Activated CD8-positive, alpha-beta memory T cell treated with anti-CD3 and anti-CD28 coated beads for 1 hour (primary cell): ENCODE measurements at places on chromosomes 16 and 17.

GRCh38 chr17:49690256-49690655 is 12.4 kb upstream of the SPOP start:
- no peak for DNase-seq

GRCh38 chr17:56096026-56096810 is 57.1 kb upstream of the ANKFN1 start:
- no peak for DNase-seq

- no peak for DNase-seq
These were observed 19.5 kb downstream of the MINK1 start for GRCh38 chr17:4852567-4853207.

DNA sequence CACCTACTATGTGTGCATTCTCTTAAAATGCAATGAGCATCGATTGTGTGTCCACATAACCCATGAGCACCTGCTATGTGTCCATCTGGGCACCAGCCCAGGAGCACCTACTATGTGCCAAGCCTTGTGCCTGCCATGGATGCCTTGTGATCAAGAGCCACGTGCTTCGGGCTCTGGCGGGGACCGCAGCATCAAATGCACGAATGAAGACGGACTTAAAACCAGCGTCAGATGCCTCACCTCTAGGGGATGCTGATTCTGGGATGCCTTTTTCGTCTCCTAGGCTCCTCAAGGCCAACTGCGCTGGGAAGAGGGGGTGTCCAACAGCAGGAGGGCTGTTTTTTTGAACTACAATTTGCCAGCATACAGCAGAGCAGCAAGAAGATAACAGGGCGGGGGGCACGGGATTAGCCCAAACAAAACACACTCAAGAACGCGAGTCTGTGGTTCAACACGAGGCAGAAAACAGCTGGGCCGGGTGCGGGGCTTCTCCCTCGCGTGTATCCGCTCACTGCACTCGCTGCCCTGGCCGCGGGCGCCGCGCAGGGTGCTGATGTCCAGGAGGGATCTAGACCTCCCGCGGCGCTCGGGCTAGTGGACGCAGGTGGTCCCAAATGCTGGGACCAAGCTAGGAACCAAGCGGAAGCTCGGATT is 1.2 kb upstream of the GLIS2 start:
- no peak for DNase-seq

- DNase-seq, result no peak
These were observed 289.4 kb downstream of the ABCC12 start for GRCh38 chr16:47866423-47866822.

DNA sequence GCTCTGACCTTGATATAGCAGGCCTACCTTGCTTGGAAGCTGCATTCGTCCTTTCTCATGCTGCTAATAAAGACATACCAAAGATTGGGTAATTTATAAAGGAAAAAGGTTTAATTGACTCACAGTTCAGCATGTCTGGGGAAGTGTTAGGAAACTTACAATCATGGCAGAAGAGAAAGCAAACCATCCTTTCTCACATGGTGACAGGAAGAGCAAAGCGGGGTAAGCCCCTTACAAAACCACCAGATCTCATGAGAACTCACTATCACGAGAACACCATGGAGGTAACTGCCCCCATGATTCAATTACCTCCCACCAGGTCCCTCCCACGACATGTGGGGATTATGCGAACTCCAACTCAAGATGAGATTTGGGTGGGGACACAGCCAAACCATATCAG is 6.0 kb upstream of the MAPT start:
- no peak for DNase-seq

DNA sequence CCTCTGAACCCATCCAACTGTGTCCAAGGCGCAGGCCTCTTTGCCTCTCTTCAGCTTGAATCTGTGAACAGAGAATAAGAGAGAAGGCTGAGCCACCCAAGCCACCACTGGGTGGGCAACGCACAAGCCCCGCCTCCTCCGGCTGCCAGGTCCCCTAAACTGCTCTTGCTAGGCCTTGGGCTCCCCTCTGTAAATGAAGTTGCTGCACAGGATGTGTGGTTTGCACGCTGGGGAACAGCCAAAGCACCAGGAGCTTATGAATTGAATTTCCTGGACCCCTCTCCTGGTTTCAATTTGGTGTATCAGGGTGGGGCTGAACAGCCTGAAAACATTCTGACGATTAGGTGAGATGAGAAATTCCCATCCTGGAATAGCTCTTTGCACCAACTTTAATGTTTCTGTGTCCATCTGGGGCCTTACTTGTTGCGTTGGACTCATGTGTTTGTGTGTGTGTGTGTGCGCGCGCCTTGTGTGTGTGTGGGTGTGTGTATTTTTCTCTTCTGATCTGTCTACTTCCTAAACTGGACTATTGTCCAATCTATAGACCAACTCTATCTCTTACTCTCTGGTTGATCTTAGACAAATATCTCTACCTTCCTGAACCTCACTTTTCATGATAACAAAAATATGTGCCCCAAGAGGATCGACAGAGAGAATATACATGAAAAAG is 2.3 kb downstream of the CCL1 start:
- no peak for DNase-seq

DNA sequence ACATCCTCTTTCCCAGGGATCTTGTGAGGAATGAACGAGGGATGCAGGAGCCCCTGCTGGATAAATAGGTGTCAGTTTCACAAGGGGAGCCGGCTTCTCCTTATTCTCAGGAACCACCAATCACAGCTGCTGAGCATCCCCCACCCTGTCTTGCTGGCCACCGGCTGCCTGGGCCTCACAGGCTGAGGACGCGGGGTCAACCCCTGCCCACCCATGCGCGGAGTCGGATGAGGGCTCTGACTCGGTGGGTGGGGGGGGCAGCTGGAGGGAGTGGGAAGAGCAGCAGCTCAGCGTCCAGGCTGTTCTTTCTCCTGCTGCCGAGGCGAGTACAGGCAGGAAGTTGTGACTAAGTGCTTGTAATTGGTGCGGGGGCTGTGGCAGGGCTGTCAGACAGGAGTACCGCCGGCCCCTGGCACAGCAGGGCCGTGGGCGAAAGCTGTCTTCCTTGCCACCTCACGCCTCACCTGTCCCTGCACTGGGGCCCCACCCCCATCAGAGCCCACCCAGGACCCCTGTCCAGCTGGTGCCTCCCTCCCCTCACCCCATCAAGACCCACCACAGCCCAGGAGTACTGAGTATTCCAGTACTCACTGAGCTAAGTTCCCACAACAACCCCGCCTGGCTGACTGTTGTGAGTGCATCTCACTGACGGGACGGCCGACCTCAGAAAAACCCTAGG is 11.0 kb upstream of the DPEP1 start:
- DNase-seq, result peak; percentile 36

- no peak for DNase-seq
These were observed 7.8 kb downstream of the TEX14 start for GRCh38 chr17:58684003-58684402.

DNA sequence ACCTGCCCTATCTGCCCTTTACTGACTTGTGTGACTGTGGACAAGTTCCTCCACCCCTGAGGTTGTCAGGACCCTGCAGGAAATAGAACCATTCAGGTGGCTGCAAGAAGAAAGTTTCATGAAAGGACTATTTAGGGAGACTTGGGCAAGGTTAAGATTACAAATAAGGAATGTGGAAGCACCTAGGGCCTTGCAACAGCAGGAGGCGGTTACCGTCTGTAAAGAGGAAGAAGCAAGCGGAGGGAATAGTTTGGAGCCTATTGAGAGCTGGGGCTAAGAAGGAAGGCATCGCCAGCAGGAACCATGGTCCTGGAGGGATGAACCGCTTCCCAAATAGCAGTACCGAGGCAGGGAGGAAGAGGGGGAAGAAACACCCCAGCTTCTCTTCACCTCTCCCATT is 132.4 kb downstream of the PRKCB start:
- DNase-seq, result no peak

- DNase-seq, result no peak
These were observed 22.0 kb downstream of the SP2 start for GRCh38 chr17:47918006-47918405.

DNA sequence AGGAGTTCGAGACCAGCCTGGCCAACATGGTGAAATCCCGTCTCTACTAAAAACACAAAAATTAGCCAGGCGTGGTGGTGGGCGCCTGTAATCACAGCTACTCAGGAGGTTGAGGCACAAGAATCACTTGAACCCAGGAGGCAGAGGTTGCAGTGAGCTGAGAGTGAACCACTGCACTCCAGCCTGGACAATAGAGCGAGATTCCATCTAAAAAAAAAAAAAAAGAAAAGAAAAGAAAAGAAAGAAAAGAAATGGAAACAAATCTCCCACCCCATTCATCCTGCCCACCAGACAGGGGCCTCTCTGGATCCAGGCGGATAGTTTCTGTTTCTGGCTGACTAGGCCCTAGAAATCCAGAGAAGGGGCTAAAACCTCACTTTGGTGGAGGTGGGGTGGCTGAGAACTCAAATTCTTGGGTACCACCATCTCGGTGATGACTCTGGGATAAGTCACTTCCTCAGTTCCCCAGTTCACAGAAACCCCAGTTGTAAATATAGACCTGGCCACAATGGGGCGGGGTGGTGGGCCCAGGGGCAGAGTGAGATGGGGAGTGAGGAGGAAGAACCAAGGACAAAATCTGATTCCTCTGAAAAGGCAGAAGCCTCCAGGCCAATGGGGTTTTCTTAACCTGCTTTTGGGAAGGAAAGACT is 22.2 kb downstream of the SOCS1 start:
- peak; percentile 33 for DNase-seq
